ENCODE measurements at places on chromosomes 13 and 19.

GRCh38 chr13:67769063-67769986, 539.2 kb upstream of the PCDH9 start:
- DNase-seq = no peak

DNA sequence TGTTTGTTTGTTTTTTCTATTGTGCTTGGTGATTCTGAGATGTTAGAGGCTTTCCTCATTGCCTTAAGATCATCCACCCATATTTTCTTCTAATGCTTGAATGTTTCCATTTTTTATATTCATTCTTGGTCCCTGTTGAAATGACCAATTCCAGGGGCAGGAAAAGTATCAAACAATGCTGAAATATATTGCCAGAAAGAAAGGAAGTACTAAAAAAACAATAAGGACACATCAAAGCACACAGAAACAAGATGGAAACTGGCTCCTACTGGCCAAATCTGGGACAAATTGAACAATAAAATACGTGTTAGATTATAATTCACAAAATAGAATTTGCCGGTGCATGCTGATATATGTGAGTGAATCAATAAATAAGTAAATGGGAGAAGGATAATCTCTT, 23.9 kb downstream of the ZDHHC20 start:
- DNase-seq = no peak

- DNase-seq = no peak
These were observed 3.8 kb downstream of the GARIN5B start for GRCh38 chr19:55358943-55359908.

GRCh38 chr19:6278740-6279619, 795 bp downstream of the MLLT1 start:
- no peak for DNase-seq
